Sciatic nerve (tissue), 2 donors: ENCODE measurements at places on chromosomes 6 and 20. TPM values are rescaled to one million over a fixed set of nuclear protein-coding genes. Genes with fewer than 3 reads are reported as not detected.

The FOXC1 gene
- total RNA-seq: 61.8 TPM

The TRIM31 gene
- total RNA-seq: not detected

The COL21A1 gene
- total RNA-seq: 31.4 TPM

The HLA-DQA2 gene
- 10.2 TPM for total RNA-seq

The DYNLT2 gene
- 2.9 TPM for total RNA-seq

The PXT1 gene
- 0.18 TPM for total RNA-seq

The RAB44 gene
- total RNA-seq: 0.27 TPM

DNA sequence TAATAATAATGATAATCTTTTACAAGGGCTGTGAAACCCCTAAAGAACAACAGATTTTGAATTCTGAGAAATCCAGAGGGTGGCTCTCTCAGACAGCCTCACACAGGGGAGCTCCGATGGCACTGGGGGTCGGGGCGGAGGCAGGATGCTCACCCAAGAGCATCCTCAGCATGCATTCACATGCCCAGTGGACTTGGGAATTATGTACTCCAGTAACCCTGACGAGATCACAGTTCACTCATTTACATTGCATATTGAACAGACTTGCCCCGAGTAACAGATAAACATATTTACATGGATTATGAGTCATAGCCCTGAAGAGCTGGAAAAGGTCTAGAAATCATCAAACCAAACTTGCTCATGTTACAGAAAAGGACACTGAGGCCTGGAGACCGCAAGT is 482.7 kb upstream of the JARID2 start:
- DNase-seq: no peak

- no peak for DNase-seq
Observed at GRCh38 chr20:5675103-5676091, 74.8 kb upstream of the SHLD1 start.

- DNase-seq: peak; percentile 78
Observed at GRCh38 chr6:169725125-169726048, 1.1 kb upstream of the PHF10 start.

GRCh38 chr6:1802491-1803395 is 193.0 kb downstream of the FOXC1 start:
- DNase-seq: no peak

- DNase-seq: no peak
Observed at GRCh38 chr6:8135276-8135675, 32.9 kb upstream of the EEF1E1 start.

DNA sequence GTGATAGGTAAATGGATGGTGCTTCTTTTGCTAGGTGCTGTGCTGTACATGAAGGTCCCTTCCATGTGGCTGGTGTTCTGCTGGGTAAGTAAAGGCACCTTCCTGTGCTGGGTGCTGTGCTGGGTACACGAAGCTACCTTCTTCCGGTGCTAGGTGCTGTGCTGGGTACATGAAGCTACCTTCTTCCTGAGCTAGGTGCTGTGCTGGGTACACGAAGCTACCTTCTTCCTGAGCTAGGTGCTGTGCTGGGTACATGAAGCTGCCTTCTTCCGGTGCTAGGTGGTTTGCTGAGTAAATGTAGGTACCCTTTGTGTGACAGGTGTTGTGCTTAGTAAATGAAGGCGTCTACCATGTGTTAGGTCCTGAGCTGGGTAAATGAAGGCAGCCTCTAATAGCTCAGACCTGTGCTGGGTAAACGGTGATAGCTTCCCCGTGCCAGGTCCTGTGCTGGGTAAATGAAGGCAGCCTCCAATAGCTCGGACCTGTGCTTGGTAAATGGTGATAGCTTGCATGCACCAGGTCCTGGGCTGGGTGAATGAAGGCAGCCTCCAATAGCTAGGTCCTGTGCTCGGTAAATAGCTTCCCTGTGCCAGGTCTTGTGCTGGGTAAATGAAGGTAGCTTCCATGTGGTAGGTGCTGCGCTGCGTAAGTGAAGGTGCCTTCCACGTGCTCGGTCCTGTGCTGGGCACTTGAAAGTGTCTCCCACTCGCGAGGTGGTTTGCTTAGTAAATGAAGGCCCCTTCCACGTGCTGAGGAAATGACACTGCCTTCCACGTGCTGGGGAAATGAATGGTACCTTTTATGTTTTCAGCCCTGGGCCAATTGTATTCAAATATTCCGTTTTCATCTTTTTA is 115.5 kb downstream of the ERMARD start:
- no peak for DNase-seq

DNA sequence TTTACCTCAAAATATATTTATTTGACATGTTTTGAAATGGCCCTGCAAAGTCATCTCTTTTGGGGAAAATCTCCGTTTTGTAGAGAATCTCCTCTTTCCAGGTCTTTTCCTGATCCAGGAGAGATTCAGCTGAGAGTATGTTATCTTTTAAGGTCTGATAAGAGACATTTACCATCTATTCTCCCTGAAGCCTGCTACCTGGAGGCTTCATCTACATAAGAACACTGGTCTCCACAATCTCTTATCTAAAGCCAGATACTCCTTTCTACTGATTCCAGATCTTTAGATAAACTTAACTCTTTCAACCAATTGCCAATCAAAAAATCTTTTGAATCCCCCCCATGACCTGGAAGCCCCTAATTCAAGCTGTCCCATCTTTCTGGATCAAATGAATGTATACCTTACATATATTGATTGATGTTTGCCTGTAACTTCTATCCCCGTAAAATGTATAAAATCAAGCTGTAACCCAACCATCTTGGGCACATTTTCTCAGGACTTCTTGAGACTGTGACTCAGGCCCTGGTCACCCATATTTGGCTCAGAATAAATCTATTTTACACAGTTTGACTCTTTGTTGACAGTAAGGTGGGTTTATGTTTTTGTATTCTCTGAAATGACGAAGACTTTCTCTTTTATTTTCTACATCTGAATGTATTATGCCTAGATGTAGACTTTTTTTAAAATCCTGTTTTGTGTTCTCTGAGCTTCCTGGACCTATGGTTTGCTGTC is 95.5 kb downstream of the ECT2L start:
- DNase-seq: no peak

DNA sequence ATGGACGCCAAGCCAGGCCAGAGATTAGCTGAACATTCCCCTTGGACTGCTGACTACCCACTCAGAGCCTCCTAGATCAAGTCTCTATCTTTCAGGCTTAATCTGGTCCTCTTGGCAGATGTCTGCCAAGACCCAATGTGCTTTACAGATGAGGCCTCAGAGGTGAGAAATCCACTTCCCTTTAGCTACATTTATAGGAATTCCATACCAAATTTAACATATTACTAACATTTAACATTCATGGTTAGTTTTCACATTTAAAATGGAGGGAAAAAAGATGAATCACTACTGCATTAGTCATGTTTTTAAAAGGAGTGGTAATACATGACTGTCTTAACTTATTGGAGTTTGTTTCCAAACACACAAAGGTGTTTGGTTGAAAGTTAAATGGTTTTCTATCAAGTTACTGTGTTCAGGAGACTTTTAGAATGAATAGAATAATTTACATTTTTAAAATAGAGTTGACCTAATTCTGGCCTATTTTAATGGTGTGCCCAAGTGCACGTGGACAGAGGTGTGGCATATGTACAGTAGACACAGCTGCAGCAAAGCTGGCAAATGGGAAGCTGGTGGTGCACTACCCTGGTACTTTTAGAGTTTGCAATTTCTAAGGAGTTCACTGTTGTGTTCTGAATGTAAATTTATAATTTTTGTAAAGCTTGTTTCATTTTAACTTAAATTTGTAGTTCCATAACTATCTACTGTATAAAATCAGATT is 41.9 kb upstream of the CALHM6 start:
- no peak for DNase-seq

GRCh38 chr6:43811733-43812099 is 41.7 kb downstream of the VEGFA start:
- DNase-seq: no peak

DNA sequence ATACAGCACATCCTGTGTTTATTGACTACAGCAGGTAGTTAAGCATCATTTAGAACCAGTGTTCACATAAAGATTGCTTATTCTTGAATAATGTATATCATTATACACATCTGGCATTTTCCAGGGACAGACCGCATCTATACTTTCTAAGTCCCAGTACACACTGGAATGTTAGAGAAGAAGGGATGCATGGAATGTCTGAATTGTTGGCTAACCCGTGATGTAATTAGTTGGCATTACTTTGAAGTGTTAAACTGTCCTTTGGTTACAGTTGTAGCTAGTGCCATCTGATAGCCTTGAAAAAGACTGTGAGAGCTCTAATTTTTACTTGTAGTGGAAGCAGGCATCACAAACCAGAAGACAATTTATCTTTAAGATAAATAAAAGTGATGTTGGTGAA is 29.8 kb upstream of the MCHR2 start:
- DNase-seq: no peak

DNA sequence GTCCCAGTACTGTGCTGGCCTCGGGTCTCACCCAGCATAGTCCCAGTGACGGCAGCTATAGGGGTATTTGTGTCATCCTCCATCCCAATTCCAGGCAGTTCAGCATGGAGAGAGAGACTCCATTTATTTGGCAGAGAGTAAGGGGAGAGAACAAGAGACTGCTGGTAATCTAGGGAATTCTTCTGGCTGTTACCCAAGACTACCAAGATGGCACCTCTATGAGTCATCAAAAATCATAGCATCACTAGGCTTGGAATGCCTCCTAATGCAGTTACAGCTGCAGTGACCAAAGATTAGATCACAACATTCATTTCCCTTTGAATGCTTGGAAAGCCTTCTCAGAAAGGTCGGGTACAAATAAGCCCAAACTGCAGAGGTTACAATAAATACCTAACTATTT is 660.4 kb upstream of the FLRT3 start:
- DNase-seq: no peak

- no peak for DNase-seq
Observed at GRCh38 chr6:103107985-103108384, 1714.5 kb downstream of the GRIK2 start.

DNA sequence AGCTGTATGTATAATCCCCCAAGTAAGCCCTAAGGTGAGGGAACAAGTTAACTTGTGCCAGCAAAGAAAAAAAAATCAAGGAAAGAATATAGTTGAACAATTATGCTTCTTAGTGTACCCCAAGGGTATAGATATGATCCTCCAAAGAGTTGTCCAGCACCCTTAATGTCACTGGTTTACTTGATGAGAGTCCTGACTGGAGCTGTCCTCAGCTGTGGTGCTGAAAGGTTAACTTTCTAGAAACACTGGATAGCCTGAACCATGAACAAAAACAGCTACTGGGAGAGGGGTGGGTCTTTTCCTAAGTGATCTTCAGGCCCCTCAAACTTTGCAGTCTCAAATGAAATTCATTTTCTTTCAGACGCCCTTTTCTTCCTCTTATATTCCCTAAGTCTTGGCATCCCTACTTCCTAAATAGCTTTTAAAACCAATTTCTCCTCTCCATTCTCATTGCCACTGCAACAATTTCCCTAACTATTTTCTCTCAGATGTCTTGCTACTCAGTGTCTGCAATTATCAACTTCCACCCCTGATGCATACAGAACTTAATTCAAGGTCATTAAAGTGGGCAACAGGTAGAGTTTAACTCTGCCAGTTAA is 83.5 kb upstream of the PROKR2 start:
- DNase-seq: no peak
